ENCODE measurements at places on chromosomes 3 and 15.

- no peak for DNase-seq
These were observed 56.6 kb downstream of the CBLB start for GRCh38 chr3:105812194-105812586.

- no peak for DNase-seq
These were observed 2.2 kb downstream of the MINAR1 start for GRCh38 chr15:79434361-79434760.

DNA sequence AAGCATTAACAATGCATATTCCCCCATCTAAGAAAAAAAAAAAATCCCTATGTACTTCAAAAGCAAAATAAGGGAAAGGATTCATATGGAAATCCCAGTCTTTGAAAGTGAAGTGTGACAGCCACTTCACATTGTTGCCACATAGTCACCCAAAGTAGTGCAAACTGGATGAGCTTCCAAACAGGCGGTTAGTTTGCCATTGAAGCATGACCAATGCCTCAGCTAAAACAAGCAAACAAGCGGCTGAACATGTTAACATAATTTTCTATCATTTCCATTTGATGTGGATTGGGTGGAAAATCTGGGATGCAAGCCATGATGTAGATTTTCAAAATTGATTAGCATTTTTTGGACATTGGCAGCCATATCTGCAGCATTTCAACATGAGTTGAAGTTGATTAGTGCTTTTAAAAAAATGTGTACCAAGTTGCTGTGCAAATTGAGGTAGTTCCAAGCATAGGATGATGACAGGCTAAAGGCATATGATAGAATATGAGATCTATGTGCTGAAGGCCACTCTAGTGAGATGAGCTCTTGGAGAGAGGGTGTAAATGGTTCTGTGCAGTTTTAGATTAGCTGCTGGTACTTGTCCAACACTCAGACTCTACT is 405.2 kb downstream of the NR2F2 start:
- DNase-seq, result no peak

DNA sequence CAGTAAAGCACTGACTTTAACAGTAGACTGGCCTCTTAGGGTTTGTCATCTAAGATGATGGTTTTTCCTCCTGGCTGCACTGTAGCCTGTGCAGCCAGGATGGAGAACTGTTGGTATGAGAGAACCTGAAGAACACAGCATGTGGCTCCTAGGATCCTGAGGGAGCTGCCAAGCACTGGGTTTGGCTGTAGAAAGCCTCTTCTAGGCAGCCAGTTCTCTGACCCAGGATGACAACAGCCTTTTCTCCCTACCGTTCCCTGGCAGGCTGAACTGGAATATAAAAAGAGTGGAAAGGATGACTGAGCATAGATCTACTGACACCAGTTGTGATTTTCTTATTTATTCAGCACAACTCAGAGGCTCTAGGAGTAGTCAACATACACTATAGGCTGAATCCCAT is 34.3 kb upstream of the MANF start:
- peak; percentile 53 for DNase-seq

DNA sequence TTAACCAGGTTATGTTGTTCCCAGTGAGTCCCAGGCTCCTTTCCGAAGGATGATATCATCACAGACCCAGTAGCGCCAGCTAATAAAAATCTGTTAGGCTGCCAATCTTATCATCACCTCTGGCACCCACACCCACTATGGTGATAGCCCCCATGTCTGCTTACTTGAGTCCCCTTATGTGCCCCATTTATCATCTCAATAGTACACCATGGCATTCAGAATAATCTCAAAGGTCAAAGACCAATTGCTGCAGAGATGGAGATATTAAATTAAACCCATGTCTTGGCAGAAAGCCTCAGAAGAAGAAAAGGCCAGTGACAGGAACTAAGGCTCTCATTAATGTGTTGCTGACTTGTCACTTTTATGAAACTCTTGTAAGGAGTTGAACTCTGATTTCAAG is 32.8 kb downstream of the CPNE4 start:
- no peak for DNase-seq

DNA sequence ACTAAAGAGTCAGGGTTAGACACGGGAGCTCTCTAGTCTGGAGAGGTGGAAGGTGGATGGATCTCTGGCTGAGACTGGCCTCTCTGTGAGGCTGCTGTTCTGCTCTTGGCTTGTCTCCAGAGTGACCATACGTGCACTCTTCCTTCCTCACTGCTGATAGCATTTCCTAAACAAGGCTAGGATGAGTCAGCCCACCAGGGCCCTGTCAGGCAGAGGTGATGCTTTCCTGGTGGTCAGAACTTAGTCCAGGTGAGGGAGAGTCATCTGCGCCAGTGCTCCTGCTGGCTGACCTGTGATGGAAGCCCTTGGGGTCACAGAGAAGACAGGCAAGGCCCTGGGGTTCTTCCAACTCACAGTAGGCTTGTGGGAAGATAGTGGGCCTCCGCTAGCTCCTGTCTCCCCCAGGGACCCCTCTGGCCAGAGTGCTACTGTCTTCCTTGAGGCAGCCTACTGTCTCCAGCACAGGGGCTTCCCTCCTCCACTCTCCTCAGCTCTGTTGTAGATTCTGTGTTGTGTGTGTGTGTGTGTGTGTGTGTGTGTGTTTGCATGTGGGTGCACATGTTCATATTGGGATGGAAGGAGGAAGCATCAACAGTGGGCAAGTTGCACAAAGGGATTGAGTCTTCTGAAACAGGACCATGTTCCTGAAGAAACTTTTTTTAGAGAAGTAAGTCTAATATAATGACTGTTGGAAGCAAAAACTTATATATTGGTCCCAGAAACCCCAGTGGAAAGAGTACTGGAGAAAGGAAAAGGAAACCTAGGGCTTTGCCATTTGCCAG is 16.5 kb downstream of the ALPK3 start:
- no peak for DNase-seq

DNA sequence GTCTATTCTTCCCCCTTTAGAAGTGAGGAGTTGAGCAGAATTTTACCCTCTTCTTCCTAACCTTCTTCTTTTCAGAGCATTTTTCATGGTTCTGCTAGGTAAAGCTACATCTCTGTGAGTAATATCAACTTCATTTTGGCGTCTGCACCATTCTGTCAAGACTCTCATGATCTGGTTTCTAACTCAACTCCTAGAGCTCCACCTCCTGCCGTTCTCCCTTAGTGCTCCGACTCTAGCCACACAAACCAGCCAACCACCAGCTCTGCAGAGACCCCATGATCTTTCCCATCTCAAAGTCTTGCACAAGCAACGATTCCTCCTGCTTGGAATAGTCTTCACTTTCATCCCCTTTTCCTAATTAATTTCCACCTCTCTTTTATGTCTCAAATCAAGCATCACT is 193.9 kb upstream of the TMC3 start:
- DNase-seq, result no peak

GRCh38 chr15:77607111-77607893 is 25.4 kb downstream of the LINGO1 start:
- no peak for DNase-seq

- DNase-seq, result no peak
These were observed 756 bp upstream of the RMDN3 start for GRCh38 chr15:40755812-40756208.

- no peak for DNase-seq
These were observed 273.6 kb downstream of the SHOX2 start for GRCh38 chr3:157832588-157832987.

- DNase-seq, result no peak
These were observed 44.3 kb upstream of the FGD5 start for GRCh38 chr3:14774431-14774830.

DNA sequence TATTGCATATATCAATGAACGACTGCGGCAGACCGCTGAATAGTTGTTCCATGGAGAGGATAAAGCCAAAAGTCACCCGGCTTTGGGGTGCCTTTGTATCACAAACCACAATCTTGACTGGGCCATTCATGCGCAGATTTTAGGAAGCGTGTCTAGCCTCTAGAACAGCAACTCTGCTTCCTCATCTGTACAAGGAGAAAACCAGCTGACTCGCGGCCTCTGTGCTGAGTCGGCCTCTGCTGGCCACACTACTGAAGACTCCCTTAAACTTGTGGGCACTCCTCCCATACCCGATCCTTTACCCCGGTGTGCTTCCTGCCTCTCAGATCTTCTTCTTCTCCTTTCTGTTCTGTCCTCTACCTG is 872 bp downstream of the DLEC1 start:
- DNase-seq, result peak; percentile 83

GRCh38 chr3:66839508-66839907 is 158.6 kb upstream of the KBTBD8 start:
- DNase-seq, result no peak

DNA sequence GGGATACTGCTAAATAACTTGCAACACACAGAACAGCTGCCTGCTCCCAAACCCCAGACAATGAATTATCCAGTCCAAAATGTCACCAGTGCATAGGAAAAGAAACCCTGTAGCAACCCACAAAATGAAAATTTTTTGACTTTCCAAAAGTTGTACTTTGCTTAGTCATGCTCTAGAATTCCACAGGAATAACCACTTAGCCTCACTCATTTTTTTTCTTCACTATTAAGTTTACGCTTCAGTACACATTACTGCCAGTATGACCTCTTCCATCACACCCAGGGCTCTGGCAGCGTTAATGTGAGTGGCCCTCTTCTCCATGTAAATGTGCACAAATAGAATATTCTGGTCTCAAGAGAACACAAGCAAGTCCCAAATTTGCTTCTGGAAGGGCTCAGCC is 259.8 kb downstream of the MAGI1 start:
- DNase-seq, result no peak

DNA sequence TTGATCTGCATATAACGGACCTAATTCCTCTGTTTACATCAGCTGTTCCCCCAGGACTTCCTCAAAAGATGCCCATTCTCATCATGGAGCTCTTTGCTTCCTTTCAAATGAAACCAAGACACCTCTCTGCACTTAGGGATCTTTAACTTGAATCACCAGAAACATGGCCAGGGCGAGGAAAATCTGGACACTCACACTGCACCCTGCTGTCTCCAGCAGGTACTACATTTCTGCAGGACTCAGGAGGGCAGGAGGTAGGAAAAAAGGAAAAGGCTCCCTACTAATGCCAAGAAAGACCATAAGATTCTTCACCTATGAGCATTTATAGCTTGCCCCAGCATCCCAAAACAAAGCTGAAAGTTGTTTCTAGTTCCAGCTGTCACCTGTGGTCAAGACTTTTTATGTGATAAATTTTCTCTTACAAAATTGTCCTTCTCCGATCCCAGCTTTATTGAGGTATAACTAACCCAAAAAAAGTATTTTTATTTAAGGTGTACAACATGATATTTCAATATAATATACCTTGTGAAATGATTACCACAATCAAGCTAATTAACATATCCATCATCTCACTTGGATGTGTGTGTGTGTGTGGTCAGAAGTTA is 87.3 kb upstream of the C15orf61 start:
- DNase-seq, result peak; percentile 21

DNA sequence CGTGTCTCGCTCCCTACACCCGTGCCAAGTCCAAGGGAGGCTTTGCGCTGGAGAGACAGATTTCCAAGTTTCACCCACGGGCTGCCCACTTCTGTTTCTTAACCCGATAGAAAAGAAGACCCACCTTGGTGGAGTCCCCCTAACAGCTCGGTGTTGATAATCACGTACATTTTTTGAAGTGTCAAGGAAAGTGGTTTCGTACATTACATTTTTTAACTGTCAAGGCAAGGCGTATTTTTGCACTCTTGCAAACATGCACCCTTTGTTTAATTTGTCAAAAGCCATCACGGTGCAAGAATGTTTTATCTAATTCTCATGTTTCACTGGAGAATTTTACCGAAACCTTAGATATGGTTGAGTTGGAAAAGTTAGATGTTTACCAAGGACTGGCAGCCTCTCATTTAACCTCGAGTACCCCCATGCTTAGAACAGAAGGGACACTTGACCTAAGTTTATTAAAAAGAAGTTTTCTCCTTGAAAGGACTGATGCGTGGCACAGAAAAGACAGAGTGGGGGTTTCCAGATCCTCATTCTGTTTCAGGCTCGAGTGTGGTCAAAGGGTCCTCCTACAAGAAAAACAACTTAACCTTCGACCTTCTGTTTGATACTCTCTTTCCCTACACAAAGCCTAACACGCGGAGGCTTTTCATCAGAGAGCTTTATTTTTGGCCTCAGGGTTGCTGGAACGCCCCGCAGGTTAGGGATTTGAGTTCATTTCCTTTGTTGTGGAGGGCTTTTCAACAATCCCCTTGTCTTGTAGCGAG is 882 bp downstream of the GXYLT2 start:
- peak; percentile 39 for DNase-seq

DNA sequence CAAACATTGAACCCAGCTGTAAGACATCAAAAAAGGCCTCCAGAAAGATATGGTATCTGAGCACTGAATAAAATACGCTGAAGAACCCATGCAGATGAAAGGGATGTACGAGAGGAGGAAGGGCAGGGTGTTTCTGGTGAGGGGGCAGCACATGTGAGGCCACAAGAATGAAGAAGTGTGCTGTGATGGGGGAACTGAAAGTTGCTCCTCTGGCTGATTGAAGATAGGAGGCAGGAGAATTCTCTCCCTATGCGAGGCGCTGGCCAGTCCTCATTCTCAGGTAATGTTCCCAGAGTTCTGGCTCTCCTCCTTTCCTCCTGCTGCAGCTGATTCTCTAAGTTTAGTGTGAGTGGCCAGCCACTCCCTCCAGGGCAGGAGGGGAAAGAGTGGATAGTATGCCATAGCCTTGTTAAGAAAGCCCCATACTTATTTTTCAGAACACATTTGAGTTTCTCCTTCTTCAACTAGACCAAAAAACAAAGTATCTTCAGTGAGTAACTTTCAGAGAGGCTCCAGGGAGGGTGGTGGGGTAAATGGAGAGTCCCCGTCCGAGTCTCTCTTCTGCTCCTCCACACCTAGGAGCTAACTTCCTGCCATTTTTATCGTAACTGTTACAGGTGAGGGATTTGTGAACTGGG is 26.9 kb upstream of the MYO1E start:
- peak; percentile 69 for DNase-seq

DNA sequence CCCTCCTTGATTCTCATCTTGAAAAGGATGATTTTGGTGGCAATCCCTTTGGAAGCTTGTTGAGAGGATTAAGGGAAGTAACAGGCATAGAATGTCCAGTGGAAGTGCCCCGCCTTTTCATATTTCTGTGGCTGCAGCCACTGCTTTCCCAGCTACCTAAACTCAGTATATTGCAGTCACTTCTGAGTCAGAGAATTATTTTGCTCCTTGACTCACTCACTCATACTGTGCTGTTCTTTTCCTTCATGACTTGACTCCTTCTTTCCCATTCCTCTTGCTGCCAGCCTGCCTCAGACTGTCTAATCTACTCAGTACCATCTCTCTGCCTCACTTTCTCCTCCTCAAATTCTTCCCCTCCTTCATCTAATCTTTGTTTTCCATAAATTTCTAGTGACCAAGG is 26.5 kb upstream of the POLR2M start:
- DNase-seq, result no peak

DNA sequence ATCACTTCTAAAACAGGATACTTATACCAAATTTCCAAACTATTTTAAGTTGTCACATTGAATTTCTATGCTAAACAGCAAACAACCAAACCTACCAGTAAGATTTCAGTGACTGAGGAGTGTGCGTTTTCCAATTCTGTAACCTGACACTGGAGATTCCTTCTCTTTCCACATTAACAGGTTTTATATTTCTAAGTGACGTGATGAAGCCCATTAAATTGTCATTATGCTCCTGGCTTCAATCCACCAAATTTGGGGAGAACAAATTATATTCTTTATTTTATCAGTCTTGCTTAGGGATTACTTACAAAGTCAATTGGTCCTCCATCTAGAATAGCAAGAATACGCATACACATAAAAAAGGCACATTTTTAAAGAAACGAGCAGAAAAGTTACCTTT is 764.8 kb upstream of the NR2F2 start:
- DNase-seq, result no peak

GRCh38 chr3:9660972-9661371 is 11.7 kb downstream of the MTMR14 start:
- no peak for DNase-seq

GRCh38 chr3:97871801-97872524 is 50.2 kb downstream of the CRYBG3 start:
- peak; percentile 40 for DNase-seq

All from Ammon's horn (tissue), 1 donor.